ENCODE measurements at places on chromosomes 4 and X.

- peak; percentile 6 for DNase-seq
Observed at GRCh38 chrX:85836868-85837267, 210.5 kb downstream of the CHM start.

GRCh38 chrX:36407836-36408235, 488.3 kb downstream of the CFAP47 start:
- no peak for DNase-seq

DNA sequence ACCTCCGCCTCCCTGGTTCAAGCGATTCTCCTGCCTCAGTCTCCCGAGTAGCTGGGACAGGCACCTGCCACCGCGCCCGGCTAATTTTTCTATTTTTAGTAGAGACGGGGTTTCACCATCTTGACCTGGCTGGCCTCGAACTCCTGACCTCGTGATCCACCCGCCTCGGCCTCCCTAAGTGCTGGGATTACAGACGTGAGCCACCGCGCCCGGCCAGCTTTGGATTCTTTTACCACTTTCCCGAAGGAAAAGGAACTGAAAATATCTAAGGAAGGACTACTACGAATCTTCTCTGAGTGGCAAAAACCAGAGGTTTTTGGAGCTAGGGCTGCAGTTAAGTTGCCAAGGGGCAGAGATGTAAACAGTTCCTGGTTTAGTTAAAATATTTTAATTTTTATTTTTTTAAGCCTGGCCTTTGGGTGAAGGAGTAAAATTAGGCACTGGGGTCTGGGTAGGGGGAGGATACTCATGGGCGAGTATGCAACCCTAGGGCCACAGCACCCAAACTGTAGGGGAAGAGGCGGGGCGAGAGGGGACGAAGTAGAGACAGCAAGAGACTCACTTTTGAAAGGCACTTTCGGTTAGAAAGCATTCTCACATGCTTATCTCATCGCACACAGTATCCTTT, 525 bp upstream of the CISD2 start:
- DNase-seq = no peak

GRCh38 chr4:108972613-108973283, 209.9 kb upstream of the ETNPPL start:
- no peak for DNase-seq

GRCh38 chrX:13587786-13588477, 18.5 kb downstream of the EGFL6 start:
- no peak for DNase-seq

- no peak for DNase-seq
Observed at GRCh38 chr4:69536980-69537379, 41.3 kb upstream of the UGT2B4 start.

DNA sequence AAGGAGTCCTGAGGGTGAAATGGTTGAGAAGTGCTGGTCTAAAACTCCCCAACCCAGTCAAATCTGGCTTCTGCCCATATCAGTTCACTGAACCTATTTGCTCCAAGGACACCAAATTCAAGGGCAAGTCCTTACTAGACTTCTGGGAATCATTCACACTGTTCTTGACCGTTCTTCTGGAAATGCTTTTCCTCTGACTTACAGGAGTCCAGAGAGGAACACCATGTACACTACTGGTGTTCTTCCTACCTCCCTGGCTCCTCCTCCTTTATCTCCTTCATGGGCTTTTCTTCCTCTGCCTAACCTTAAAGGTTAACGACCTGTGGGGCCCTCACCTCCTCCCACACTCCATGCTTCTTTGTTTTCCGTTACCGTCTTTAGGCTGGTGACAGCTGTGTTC, 281.3 kb downstream of the FRMPD4 start:
- no peak for DNase-seq

DNA sequence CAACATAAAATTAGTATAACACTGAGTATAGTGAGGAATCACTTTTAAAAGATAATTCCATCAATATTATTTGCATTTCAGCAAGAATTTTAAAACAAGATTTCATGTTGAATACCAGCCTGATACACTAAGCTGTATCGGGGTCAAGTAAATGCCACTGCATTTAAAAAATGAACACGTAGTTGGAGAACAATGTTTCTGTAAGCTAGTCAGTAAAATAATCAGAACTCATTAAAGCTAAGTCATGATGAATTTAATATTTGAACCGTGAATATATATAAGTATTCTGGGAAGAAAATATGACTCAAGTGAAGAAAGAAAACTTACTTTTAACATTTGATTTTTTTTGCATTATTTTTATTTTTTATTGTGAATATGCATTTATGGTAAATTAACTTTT, 611.0 kb upstream of the PABPC4L start:
- no peak for DNase-seq

DNA sequence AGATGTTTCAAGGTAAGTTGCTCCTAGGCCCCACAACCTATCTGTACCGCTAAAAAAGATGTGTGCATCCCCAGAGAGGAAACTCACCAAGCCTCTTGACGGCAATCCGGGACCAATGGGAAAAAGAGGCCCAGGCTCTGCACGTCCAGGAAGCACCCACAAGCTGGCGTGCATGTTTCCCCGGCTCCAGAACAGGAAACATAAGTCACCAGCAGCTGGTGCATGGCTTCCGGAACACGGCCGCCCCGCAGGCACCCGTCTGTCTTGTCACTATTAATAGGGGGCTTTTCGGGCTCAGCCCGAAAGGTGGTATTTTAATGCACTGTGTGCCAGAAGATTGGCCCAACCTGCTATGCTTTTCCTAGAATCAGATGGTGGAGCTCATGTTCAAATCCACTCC, 22.2 kb downstream of the CRMP1 start:
- no peak for DNase-seq

- DNase-seq = no peak
Observed at GRCh38 chr4:184617600-184618196, 31.5 kb downstream of the CASP3 start.

DNA sequence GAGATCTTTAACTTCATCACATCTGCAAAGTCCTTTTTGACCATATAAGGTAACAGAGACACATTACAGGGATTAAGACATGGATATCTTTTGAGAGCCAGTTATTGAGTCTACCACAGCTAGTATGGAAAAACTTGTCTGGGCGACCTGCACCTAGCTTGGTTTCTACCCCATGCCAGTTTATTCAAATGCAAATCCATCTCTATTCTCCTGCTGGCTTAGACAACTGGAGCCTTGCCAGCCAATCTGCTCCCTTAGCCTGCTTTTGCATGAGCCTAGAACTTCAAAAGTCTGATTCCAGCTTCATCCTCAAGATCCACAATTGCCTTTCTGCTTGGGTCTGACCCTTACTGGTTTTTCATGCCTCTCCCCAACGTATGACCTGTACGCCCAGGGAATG, 212.0 kb upstream of the AFF2 start:
- DNase-seq = no peak

DNA sequence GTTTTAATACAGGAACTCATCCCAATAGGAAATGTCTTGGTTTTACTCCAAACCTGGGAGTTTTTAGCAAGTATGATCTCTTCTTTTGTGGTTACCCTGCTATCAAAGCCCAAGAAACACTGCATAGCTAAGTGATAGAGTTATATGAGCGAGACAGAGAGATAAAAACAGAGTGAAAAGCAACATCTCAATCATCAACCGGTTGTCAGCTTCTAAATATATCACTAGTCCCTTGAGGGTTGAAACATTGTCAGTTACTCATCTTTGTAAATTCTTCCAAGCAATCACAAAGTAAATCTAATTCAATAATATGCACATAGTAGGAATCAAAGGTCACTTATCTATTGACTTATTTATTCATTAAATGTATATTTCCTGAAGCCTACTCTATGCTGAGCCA, 483.9 kb downstream of the IDS start:
- no peak for DNase-seq

GRCh38 chr4:7705062-7705461, 234.6 kb downstream of the AFAP1 start:
- no peak for DNase-seq

- no peak for DNase-seq
Observed at GRCh38 chrX:70049925-70050324, at the start of gene AWAT2. AWAT2 (minus strand) TSS chrX:70049938; CDS start chrX:70049932, 6 bp downstream.

- DNase-seq = no peak
Observed at GRCh38 chrX:154030266-154030665, 10.6 kb upstream of the IRAK1 start.

GRCh38 chr4:172390331-172390730, 577.1 kb downstream of the GALNTL6 start:
- no peak for DNase-seq

- DNase-seq = no peak
Observed at GRCh38 chr4:184856277-184856609, 30.5 kb upstream of the ACSL1 start.

DNA sequence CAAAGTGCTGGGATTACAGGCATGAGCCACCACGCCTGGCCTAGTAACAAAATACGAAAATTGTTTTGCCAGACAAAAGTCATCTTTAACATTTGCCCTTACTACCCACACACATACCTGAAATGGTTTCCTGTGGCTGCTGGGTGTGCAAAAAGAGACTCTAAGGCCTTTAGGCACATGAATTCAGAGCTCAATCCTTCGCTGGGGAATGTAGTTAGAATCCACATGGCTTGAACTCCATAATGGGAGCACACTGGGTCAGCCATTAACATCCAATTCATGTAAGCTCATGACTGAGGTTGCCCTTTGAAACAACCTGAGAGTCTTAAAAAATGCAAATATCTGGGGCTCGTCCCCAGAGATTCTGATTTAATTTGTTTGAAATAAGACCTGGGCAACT, 87.8 kb downstream of the HPGD start:
- no peak for DNase-seq

GRCh38 chr4:97984545-97985131, 158.6 kb downstream of the STPG2 start:
- DNase-seq = peak; percentile 20

- no peak for DNase-seq
Observed at GRCh38 chr4:119525771-119526712, 102.6 kb downstream of the PDE5A start.

DNA sequence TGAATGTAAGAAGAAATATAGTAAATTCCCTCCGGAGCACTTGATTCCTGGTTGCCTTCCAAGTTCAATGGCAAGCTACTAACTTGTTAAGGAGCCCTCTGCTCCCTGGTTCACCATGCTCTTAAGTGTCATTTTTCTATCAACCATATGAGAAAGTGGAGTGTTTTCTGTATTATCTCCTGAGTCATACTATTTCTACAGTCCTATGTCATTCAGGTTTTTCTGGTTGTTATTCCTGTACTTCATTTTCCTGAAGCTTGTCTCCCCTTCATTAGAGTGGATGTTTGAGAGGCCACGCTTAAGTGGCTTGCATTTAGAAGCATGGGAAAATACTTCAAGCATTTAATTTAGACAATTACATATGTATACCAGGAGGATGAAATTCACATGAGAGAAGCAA, 14.7 kb upstream of the EPGN start:
- DNase-seq = no peak

GRCh38 chr4:76589872-76590797, 155.1 kb downstream of the SHROOM3 start:
- peak; percentile 94 for DNase-seq

GRCh38 chrX:129980001-129980401, 2.4 kb upstream of the BCORL1 start:
- no peak for DNase-seq

DNA sequence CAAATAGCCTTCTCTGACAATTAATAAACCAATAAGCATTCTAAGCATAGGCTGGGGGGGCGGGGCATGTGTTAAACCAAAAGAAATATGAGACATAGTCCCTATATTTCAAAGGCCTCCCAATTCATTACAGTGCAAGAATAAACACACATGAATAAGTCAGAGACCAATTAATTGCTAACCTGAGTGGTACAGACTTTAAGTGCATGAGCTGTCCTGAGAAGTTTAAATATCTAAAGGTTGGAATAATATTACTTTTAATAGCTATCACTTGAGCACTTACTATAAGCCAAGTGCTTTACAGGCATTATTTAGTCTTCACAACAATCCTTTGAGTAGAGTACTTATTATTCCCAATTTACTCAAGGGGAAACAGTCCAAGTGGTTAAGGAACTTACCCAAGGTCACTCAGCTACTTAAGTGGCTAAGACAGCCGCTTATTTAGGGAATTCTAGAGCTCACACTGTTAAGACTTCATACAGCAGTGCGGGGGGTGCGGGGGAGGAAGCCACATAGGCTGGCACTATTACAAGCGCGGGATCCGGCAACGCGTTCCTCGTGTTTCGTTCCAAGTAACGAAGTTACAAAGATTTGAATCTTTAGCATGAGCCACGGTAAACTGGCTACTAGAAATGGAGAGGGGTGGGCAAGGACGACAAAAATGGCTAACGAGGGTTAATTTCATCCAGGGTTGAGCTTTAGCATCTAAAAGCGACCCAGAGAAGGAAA, 1.4 kb downstream of the THOC2 start:
- DNase-seq = peak; percentile 10

DNA sequence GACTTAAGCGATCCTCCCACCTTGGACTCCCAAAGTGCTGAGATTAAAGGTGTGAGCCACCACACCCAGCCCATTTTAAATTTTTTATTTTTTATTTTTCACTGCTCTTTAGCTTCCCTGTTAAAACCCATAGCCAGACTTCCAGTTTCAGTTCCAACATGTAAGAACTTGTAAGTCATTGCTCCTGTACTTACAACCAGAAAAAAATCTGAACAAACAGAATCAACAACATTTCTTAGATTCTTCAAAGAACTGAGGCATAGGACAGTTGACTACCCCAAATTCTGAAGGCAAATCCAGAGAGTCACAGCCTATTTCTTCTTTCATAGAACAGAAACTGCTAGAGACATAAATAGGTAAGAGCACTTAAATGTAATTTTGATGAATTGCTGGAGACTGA, 8.1 kb downstream of the GPRASP3 start:
- DNase-seq = no peak

DNA sequence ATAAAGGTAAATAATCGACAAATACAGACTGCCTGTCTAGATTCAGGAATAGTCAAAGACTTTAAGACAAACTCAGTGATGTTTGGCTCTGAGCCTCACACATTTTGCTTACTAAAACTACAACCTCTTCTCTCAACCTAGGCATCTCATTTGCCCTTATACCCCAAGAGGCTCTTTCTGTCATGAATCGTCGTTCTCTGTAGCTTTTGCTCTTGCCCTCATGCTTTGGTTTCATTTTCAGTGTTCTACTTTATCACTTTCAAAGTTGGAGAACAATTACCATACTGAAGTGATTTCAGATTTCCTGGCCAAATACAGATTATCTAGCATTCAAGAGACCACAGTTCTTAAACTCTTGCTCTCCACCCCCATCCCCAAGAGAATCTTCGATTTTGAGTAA, 114.1 kb upstream of the RAP2C start:
- no peak for DNase-seq

GRCh38 chrX:115560978-115561604, at the start of gene PLS3:
PLS3 (plus strand) TSS chrX:115561174; CDS start chrX:115610251, 49,077 bp downstream.
- DNase-seq = peak; percentile 76

DNA sequence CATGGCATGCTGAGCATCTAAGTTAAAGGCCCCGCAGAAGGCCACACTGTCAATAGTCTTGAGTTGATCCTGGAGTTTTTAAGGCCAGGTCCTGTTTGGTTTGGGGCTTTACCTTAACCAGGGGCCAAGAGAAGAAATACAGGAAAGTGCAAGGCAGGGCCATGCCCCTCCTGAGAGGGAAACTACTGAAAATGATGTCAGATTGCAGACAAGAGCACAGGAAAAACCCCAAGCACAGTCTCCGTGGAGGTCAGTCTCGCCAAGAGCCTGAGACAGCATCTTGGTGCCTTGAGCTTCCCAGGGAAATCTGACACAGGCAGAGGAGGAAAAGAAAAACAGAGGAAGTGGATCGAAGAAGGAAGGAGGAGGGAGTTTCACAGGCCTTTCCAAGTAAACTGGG, 32.2 kb upstream of the GATB start:
- no peak for DNase-seq

GRCh38 chr4:24816797-24817196, 21.4 kb downstream of the SOD3 start:
- DNase-seq = no peak
